ENCODE measurements at places on chromosomes 1 and 21.

GRCh38 chr21:28444111-28444510 is 548.6 kb downstream of the LTN1 start:
- no peak for DNase-seq

DNA sequence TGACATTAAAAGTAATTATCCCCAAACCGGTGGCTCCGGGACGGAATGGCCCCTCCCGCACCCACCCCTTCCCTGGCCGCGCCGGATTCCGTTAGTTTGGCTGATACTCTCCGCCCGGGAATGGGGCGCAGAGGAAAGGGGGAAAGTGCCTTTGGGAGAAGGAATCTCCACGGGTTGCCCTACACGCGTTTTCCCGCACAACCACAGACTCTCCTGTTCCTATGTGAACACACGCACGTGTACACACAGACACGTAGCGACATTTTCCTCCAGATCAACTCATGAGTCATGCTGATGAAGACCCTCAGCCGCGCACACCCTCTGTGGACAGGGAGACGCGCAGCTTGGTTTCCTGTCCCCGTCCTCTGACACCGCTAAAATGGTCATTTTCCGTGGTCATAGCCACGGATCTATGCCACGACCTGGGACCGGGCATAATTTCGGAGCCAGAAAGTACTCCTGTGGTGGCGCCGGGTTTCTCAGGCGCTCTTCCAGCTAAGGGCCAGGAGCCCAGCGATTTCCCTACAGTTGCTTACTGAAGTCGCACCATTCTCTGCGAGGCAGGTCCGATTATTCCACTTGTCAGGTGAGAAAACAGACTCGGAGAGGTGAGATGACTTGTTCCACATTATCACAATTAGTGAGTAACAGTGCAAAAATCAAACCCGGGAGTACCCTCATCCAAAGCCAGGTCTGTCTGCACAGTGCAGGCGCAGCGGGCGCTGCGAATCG is 4.0 kb upstream of the DMRTA2 start:
- no peak for DNase-seq

DNA sequence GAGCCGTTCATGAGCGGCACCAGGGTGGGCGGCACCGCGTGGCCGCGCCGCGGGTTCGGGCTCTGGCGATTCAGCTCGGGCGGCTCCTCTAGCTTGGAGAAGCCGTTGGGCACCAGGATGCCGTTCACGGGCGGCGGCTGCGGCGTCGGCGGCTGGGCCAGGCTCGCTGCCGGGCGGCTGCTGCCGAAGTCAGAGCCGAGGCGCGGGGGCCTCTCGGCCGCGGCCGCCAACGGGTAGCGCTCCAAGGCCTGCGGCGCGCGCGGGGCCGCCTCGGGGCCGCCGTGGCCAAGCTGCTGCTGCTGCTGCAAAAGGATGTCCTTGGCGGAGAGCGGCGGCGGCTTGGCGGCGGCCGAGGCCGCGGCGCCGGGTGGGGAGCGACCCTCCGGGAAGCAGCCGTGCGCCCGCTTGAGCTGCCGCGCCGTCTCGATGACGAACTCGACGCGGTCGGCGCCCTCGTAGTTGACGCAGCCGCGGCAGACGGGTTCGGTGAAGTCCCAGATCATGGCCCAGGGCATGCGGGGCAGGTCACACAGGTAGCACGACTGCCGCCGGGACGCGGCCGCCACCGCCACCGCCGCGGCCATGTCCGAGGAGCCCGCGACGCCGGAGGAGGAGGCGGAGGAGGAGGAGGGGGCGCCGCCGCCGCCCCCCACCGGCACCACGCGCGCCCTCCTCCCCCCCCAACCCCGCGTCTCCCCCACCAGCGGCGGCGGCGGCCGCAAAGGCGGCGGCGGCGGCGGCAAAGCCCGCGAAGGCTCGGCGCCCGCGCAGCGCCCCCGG is 877 bp downstream of the IRF2BP2 start:
- DNase-seq: no peak

DNA sequence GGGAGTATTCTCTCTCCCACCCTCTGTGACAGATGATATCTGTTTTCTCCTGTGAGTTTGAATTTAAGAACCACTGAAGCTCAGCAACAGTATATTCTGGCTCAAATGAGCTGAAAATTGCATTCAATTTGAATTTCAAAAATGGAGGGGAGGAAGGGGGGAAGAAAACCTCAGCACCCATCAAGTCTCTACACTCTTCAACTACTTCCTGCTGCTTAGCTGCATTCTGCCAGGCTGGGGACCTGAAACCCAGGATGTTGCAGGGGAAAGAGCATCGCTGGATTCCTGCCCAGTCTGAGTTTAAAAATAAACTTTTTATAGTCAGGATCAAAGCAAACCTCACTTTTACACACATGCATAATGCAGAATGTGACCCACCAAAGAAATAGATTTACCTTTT is 214.3 kb upstream of the ESRRG start:
- no peak for DNase-seq

GRCh38 chr1:171616586-171616985 is 5.5 kb upstream of the MYOCOS start:
- no peak for DNase-seq

- no peak for DNase-seq
Measured at GRCh38 chr1:172679000-172679772, 20.3 kb downstream of the FASLG start.

- DNase-seq: no peak
Measured at GRCh38 chr1:154849645-154850131, 20.4 kb downstream of the KCNN3 start.

DNA sequence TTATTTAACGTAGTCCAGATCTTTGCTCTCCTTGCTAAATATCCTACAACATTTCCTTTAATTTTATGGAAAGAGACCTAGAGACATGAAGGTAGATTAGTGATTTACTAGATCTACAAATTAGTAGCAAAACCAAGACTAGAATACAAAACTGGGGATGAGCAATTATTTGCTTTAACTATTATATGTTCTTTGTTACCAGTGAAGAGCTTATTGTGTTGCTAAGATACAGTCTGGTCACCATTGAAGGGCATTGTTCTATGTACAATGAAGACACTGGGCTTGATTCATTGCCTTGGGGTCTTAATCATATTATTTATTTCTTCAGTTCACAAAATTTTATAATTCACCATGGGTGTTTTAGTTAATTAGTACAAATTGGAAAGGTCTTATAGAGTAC is 88.3 kb downstream of the S1PR1 start:
- no peak for DNase-seq

GRCh38 chr1:163178628-163179027 is 24.1 kb downstream of the RGS5 start:
- DNase-seq: no peak

- no peak for DNase-seq
Measured at GRCh38 chr1:6465461-6466005, 440 bp downstream of the TNFRSF25 start.

DNA sequence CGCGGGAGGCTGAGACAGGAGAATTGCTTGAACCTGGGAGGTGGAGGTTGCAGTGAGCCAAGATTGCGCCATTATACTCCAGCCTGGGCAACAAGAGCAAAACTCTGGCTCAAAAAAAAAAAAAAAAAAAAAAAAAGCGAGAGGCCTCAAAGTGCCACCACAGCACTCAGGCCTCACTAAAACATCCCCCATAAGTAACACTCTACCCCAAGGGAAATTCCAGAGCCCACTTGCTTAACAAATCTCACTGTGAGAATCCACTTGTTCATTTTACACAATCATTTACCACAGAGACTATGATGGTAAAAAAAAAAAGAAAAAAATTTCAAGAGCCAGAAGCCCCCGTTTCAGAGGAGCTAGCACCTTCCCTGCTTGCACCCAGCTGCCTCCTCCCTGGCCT is 26.3 kb upstream of the EXOSC10 start:
- DNase-seq: no peak

DNA sequence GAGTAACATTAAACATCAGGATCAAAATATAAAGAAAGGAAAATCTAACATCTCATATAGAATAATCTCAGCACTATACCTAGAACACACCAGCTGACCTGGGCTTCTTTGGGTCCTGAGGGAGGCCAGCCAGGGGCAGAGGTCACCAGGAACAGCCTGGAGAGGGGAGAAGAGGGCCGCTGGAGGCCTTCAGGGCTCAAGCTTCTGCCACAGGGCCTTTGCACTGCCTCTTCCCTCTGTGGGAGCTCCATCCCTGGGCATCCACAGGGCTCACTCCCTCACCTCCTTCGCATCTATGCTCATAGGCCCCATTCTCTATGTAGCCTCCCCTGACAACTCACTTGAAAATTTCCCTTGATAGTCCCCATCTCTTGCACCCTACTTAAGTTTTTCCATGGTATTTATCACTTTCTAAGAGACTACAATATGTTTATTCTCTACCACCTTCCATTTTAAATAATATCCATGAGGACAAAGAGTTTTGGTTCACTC is 73.9 kb downstream of the HIVEP3 start:
- no peak for DNase-seq

DNA sequence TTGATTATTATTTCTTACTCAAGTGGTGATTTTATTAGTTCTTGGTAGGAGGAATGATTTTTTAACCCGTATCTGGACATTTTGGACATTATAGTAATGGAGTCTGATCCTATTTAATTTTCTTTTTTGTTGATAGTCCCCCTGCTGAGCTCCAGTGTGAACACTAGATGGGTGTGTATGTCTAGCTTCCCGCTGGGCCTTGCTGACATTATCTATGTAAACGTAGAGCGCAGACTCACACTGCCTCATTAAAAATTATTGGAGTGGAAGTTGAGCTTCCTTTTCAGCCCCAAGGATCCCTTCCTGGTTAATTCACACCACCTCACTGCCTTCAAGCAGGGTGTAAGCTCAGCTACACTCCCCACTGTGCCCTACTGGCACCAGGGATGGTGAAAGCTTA is 467.6 kb upstream of the PKN2 start:
- no peak for DNase-seq

GRCh38 chr1:150692720-150693119 is 4.2 kb downstream of the GOLPH3L start:
- no peak for DNase-seq

DNA sequence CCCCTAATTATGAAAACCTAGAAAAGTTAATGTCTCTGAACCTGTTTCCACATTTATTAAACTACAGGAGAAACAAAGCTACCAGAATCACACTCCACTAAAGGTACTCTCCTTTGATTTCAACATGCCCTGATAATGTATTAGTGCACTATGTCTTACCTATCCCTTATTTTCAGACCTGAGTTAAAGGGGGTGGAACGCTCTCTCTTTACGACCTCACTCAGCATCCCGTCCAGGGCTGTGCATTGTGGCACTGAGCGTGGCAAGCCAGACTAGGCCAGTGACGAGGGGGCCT is 678 bp downstream of the LSM10 start:
- DNase-seq: no peak

GRCh38 chr1:22252251-22252650 is 109.4 kb upstream of the WNT4 start:
- DNase-seq: no peak

- no peak for DNase-seq
Measured at GRCh38 chr1:168195199-168196135, 16.7 kb downstream of the TIPRL start.

DNA sequence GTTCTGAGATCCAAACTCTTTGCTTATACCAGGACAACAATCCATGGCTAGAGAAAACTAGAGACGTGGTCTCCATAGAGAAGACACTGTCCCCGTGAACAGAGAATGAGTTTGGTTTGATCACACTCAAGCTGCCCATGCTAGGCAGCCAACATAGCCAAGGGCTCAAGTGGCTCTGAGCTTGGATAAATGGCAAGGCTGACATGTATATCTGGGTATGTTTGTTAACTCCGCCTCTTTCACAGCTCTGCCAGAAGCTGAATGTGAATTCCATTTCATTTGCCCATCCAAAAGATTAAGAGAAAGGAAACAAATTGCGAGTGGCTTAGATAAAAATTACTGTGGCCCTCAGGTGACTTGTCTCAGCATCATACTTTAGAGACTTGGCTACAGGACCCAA is 38.0 kb downstream of the ILDR2 start:
- DNase-seq: no peak

GRCh38 chr1:4109628-4109940 is 209.5 kb upstream of the C1orf174 start:
- DNase-seq: peak; percentile 39

- DNase-seq: no peak
Measured at GRCh38 chr1:9875636-9876000, 34.5 kb downstream of the CTNNBIP1 start.

GRCh38 chr1:226082959-226083301 is 20.4 kb downstream of the H3-3A start:
- peak; percentile 84 for DNase-seq

GRCh38 chr1:218739426-218739825 is 394.3 kb downstream of the TGFB2 start:
- DNase-seq: no peak

DNA sequence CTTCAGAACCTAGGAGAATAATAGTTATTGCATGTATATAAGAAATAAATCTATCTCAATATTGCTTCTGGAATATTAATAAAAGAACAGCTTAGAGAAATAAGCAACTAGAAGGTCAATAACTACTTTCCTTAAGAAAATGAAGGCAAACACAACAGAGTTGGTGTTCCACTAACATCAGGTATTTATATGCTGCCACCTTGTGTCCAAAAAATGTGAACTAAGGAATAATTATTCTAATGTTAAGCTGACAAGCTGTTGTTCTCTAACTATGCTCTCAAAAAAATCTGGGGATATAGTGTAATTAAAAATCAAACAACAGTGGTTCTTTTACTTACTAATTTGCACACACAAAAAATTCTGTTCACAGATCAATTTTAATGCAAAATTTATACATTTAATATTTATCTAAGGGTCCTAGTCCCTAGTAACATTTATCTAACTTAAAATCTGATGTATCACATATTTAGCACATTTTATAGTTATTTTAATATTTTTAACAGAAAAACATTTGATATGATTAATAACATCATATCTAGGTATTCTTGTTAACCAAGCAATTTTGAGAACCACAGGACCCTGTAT is 39.6 kb downstream of the UCHL5 start:
- DNase-seq: no peak

GRCh38 chr1:119827010-119827409 is 15.8 kb upstream of the REG4 start:
- no peak for DNase-seq

GRCh38 chr1:40575336-40575735 is 43.9 kb downstream of the ZNF684 start:
- DNase-seq: no peak

DNA sequence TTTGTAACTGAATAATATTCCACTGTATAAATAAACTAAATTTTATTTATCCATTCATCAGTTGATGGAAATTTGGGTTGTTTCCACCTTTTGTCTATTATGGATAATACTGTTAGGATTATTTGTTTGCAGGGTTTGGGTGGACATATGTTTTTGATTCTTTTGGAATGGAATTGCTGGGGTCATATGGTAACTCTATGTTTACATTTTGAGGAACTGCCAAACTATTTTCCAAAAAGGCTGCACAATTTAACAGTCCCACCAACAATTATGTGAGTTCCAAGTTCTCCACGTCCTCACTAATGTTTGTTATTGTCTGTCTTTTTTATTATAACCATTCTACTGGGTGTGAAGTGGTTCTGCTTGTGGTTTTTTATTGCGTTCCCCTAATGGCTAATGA is 4.3 kb upstream of the SERBP1 start:
- DNase-seq: no peak
